ENCODE measurements at places on chromosomes 16 and 17.

DNA sequence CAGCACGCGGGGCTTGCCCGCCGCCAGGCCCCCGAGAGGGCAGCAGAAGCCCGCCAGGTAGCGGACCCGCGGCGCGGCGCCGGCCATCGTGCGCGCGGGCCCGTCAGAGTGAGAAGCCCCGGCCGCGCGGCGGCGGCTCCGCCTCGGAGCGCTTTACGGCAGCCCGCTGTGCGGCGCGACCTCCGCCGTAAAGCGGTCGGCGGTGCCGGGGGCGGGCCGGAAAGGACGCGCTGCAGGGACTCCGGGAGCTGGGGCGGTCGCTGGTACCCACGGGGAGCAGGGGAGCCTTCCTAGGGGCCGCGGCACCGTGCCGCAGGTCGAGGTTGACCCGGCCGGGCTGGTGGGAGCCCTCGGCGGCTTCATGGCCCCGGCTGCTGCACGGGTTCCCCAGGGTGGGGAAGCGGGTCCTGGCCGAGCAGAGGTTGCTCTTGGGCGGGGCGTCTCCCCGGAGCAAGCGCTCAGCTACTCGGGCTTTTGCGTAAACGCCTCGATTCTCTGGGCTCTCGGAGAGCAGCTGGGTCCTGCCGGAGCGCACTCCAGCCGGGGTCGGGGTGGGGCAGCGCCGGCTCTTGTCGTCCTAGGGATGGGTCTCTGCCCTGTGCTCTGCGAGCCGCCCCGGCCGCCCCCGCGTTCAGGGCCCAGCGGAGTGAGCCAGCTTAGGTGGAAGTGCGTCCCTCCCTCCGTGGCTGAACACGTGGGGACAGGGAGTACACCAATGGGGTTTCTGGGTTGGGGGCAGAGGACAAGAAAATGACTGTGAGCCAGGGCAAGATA lies at the start of gene FAAP100:
Gene FAAP100 (minus strand): TSS at position 110 of the 774 bp plus-strand sequence. CDS start 23 bp downstream, at position 87.
- H3K36me3 ChIP-seq = peaks cover 62% of the 10 kb centered on the region
- peak within 1 kb of the TSS; percentile 86 for H3K4me3 ChIP-seq
- H3K27ac ChIP-seq = peak within 1 kb of the TSS; percentile 86
- H3K4me1 ChIP-seq = peaks cover 39% of the 10 kb centered on the region
- H3K27me3 ChIP-seq = no peaks in the 10 kb centered on the region

- H3K4me3 ChIP-seq = no peak overlapping the region
- H3K27me3 ChIP-seq = no peaks in the 10 kb centered on the region
- H3K27ac ChIP-seq = no peak overlapping the region
Measured at GRCh38 chr17:27459433-27459832, 3.2 kb downstream of the KSR1 start.

DNA sequence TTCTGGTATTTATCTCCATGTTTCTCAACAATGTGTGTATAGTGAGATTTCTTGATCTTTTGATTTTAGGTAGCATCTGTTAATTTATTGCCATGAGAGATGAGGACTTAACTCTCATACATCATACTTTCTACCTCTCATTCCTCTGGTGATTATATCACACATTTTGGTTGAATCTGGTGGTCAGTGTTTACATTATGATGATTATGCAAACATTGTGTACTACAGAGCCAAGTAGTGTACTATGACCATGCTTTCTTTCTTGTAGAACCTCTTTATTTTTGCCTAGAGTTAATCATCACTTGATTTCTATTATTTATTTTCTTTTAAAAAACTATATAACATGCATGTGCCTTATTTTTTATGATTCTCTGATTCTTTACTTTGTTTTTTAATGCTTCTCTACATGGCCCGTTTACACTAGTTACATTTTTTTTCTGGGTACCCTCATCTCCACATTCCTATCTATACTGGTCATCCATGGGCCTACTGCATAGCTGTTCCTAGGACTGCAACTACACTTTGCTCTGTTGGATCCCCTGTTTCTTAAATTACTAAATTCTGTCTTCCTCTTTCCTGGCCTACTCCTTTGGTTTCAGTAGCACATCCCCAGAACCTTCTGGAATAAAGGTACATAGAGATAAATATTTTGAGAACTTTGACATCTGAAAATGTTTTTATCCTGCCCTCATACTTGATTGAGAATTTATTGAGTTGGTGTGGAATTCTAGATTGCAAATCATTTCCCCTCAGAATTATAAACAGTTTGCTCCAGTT lies 63.0 kb upstream of the LRRC37A3 start:
- no peak for DNase-seq
- H3K4me1 ChIP-seq = peaks cover 13% of the 10 kb centered on the region
- H3K27me3 ChIP-seq = no peaks in the 10 kb centered on the region
- H3K36me3 ChIP-seq = no peaks in the 10 kb centered on the region

DNA sequence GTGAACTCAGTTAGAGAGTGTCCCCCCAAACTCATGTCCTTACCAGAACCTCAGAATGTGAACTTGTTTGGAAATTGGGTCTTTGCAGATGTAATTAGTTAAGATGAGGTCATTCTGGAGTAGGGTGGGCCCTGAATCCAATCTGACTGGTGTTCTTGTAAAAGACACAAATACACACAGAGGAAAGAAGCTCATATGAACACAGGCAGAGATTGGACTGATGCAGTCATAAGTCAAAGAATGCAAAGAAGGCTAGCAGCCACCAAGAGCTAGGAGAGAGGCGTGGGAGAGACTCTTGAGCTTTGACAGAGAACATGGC lies 2.1 kb upstream of the NAGPA start:
- H3K27me3 ChIP-seq = no peaks in the 10 kb centered on the region
- H3K4me1 ChIP-seq = peaks cover 15% of the 10 kb centered on the region
- H3K36me3 ChIP-seq = no peaks in the 10 kb centered on the region
- no peak overlapping the region for H3K27ac ChIP-seq
- no peak for DNase-seq

DNA sequence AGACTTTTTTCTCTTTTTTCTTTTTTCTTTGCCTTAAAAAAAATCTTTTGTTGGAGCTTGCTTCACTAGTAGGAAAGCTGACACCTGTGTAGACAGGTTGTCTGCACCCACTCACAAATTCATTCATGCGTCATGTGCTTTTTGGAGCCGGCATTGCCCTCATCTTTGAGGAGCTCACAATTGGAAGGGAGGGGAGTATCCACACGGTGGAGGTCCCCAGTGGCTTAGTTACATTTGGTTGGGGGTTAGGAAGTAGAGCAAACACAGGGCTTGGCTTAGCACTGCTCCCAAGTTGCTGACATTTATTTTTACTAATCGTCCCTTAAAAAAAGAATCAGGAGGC lies 18.7 kb upstream of the MEIOB start:
- H3K4me1 ChIP-seq = no peaks in the 10 kb centered on the region
- DNase-seq = no peak
- H3K36me3 ChIP-seq = no peaks in the 10 kb centered on the region

DNA sequence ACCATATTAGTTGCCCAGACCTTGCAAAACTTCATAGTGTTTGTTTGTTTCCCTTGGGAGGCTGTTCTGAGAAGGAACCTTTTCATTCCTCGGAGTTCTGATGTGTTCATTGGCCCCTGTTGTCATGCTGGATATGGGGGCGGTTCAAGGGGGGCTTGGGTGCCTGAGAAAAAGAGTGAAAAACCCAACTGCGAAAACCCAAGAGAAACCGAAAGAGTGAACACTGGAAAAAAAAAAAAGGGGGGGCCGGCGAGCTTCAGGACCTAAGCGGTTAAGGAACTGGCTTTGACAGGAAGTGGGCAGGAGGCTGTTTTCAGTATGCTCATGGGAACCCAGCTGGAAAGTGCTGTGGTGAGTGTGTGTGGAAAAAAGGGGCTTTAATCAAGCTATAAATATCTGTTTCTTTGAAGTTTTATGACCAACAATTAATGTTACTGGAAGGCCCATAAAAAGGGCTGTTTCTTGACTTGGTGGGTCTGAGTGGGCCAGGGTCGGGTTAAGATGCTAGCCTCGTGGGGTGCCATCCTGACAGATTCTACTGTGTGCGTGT lies 510.7 kb downstream of the MAF start:
- no peaks in the 10 kb centered on the region for H3K27me3 ChIP-seq
- H3K36me3 ChIP-seq = no peaks in the 10 kb centered on the region
- no peak overlapping the region for H3K27ac ChIP-seq
- no peak for DNase-seq

DNA sequence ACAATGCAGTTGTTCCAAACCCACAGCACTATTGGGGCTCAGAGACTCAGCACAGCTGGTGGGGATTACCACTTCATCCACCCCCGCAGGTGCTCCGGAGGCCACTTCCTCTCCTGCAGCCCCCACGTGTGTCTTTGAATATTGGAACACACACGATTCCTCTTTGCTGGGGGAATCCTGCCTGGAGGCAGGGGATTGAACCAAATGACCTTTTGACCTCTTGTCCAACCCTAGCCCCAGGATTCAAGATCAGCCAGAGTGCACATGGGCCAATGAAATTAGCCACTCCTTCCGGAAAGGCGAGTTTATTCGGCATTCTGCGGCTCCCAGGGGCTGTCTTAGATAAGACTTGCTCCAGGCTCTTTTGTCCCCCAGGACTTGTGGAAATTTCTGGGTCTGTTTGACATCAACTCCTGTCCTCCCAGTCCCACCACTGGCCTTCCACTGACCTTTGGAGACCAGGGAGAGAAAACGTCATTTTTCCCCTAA lies 350.2 kb downstream of the FOXL1 start:
- DNase-seq = no peak
- no peaks in the 10 kb centered on the region for H3K36me3 ChIP-seq
- H3K27ac ChIP-seq = no peak overlapping the region
- peaks cover 18% of the 10 kb centered on the region for H3K27me3 ChIP-seq
- no peak overlapping the region for H3K4me3 ChIP-seq

DNA sequence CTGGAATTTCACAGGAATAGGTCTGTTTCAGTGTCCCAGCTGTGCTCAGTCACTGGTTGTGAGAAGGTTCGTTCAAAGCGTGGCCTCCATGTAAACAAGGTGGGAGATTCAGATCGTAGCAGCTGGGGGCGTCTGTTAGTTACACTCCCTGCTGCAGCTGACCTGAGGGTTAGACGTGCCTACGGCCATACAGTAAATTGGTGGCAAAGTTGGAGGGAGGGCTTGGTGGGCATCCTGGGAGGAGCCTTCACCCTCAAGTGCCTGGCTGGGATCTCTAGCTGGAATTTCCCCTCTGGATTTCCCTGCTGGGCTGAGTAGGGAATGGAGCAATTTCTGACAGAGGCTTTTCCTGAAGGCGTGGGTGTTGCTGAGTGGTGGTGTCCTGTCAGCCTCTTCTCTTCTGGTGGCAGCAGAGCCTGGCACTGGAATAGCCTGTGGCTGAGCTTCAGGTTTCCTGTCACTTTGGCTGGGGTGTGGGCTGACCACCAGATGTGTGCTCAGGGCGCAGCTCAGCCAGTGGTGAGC lies 6.4 kb downstream of the FCSK start:
- H3K27me3 ChIP-seq = no peaks in the 10 kb centered on the region
- H3K4me3 ChIP-seq = no peak overlapping the region
- H3K36me3 ChIP-seq = peaks cover 19% of the 10 kb centered on the region
- no peak for DNase-seq

DNA sequence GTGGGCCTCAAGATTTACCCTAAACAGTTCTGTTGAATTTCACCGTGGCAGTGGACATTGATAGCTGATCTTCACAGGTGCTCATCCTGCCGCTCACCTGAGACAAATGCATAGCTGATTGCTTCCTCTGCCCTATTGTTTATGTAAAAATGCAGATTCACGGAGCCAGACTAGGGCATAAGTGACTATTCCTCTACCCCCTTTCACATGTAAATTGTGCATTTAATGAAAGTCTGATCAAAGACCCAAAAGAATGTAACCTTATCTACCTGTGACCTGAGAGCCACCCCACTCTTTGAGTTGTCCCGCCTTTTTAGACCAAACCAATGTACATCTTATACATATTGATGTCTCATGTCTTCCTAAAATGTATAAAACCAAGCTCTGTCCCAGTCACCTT lies 312.4 kb upstream of the CDH5 start:
- H3K4me1 ChIP-seq = peaks cover 4% of the 10 kb centered on the region
- no peak overlapping the region for H3K4me3 ChIP-seq
- H3K27ac ChIP-seq = no peak overlapping the region
- H3K36me3 ChIP-seq = no peaks in the 10 kb centered on the region
- DNase-seq = no peak

GRCh38 chr17:21511363-21512195 lies 135.4 kb downstream of the KCNJ12 start:
- H3K27me3 ChIP-seq = no peaks in the 10 kb centered on the region
- H3K4me3 ChIP-seq = peak overlapping the region; percentile 47
- H3K27ac ChIP-seq = peak overlapping the region; percentile 57
- no peaks in the 10 kb centered on the region for H3K36me3 ChIP-seq
- DNase-seq = peak; percentile 77

GRCh38 chr17:41071606-41072360 lies 6.1 kb upstream of the KRTAP2-4 start:
- H3K27me3 ChIP-seq = no peaks in the 10 kb centered on the region
- no peaks in the 10 kb centered on the region for H3K4me1 ChIP-seq
- no peak for DNase-seq
- no peaks in the 10 kb centered on the region for H3K36me3 ChIP-seq
- no peak overlapping the region for H3K27ac ChIP-seq

DNA sequence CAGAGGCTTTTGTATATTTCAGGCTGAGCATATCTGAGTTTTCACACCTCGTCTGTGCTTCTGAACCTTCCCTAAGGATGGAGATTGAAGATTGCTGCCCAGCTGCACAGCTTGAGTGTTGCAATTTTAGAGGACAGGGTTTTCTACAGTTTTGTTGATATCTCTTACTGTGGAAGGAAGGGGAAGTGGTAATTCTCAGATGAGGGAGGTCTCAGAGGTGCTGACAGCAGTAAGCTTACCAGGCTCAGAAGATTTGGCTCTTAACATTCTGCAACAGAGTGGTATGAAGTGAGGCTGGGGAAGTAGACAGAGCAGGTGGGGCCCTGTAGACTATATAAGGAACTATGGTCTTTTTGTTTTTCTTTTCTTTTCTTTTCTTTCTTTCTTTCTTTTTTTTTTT lies 45.8 kb upstream of the ARHGAP17 start:
- no peak overlapping the region for H3K27ac ChIP-seq
- DNase-seq = no peak
- peaks cover 3% of the 10 kb centered on the region for H3K36me3 ChIP-seq

DNA sequence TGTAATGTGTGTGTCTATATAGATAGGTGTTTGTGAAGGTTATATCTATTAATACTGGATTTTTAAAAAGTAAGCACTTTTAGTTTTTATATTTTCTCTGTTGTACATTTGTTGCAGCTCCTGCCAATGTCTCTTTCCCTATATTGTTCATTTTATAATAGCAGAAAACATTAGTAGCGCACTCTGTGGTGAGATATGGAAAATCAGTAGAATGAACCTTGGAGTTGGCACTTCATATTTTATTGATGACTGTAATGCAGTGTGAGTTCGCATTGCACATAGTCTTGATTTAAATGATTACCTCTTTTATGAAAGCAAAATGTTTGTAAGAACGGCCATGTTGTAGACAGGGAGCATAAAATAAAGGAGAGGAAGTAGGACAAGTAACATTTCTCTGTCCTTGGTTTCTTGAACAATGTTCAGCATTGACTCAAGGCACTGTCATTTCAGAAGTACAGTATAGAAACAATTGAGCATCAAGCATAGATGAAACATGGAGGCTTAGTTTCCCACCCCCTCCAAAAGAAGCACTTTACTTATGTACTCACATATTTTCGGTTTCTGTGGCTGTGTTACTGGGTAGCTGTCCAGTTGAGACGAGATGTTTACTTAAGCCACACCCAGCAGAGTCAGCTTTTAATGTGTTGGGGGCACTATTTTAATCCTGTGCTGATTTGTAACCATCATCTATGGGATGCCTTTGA lies 74.0 kb downstream of the TANC2 start:
- peak overlapping the region; percentile 29 for H3K27ac ChIP-seq
- DNase-seq = no peak
- no peaks in the 10 kb centered on the region for H3K4me1 ChIP-seq
- H3K36me3 ChIP-seq = no peaks in the 10 kb centered on the region

Data from spinal cord (tissue), 10 donors.